Stimulated activated CD8-positive, alpha-beta memory T cell treated with anti-CD3 and anti-CD28 coated beads, Interleukin-7, amount 100 ng/mL, for 1 hour (primary cell): ENCODE measurements at places on chromosomes 7 and 10.

- DNase-seq, result no peak
These were observed 57.5 kb downstream of the COL17A1 start for GRCh38 chr10:104028146-104028545.

DNA sequence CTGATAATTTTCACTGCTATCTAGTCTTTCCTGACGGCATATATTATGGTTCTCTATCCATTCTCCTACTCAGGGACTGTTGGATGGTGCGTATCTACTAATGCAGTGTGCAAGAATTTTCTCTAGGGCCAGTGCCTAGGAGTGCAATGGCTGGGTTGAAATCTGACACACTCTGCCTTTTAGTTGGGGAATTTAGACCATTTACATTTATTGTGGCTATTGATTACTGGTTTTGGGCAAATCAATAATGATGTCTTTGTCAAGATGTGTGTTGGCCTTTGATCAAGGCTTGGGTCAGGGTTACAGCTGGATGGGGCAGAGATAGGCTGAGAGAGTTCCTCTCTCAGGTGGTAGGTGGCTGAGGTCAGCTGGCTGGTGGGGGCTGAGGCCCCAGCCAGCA lies 21.8 kb downstream of the NPTX2 start:
- DNase-seq, result no peak

GRCh38 chr7:78620920-78621319 lies 822.3 kb downstream of the PHTF2 start:
- no peak for DNase-seq

- DNase-seq, result no peak
These were observed 170.0 kb downstream of the PRKG1 start for GRCh38 chr10:51244309-51244708.

- DNase-seq, result no peak
These were observed 619.6 kb downstream of the ARL4A start for GRCh38 chr7:13307040-13307439.

DNA sequence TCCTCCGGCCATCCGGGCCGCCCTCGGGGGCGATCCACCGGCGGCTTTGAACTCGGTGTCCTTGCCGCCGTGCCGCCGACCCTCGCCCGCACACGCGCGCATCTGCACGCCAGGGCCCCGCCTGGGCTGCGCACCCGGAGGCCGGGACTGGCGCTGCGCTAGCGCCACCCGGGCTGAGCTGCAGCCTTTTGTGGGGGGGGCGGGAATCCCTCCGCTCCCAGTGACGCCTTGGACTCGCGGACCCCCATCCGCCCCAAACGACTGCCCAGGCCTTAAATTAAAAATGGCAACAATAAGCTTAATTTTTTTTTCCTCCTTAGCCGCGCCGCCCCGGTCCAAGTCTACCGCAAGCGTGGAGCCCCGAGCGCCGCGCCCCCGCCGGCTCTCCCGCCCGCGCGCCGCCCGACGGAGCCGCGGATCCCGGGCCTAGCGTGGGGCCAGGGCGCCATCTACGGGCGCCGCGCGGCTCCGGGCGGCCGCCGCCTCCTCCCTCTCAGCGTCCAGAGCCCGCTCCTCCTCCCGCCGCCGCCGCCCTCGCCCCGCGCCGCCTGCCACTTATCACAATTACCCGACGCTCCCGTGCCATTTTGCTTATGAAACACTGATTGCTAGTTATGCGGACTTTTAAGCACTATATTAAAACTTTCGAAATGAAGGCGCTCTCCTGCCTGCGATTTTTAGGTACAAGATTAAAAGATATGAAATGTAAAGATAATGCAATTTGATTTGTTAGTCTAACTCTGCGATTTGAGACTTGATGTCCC lies 7.5 kb upstream of the EBF3 start:
- DNase-seq, result no peak

DNA sequence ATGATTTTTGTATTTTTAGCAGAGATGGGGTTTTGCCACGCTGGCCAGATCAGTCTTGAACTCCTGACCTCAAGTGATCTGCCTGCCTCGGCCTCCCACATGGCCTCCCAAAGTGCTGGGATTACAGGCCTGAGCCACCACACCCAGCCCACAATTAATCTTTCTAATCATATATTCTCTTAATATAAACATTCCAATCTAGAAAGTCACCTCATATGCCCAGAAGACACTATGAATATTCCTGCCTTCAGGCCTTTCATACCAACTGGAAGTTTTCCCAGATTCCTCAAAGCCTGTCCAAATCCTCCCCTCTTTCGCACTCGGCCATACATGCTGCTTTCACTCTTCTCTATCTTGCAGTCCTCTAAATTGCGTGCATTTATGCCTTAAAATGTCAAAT lies 32.6 kb downstream of the PDZD8 start:
- no peak for DNase-seq

DNA sequence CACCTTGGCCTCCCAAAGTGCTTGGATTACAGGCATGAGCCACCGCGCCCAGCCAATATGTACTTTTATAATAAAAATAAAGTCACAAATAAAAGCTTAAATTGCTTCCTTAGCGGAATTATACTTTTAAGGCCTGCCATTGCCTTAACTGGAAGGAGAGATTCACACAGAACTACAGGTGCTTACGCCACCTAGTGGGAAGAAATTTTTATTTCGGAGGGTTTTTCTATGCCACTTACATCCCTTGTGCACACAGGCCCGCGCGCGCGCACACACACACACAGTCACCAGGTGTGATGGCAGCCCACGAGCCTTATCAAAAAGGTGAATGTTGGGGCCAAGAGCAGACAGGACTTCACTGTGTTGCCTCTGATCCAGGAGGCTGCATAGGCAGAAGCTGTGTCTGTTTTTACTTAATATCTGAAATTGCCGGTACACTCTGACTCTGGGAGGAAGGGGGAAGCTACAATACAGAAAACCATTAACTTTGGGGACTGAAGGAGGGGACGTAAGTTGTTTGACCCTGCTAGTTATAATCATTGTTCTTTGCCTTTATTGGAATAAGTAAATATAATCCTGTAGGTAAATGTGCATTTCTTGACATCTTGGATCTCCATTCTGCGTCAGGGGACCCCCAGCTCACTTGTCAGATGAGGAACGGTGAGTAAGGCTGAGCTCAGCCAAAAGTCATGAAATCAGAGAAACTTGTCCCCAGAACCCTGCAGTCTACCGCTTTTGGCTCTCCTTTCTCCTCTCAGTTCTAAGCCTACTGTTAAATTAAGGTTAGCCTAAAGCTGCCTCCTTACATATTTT lies 87.1 kb downstream of the SLC16A9 start:
- no peak for DNase-seq

- DNase-seq, result no peak
These were observed 309.0 kb downstream of the GPAM start for GRCh38 chr10:111874576-111874975.

GRCh38 chr10:79399223-79399831 lies 46.1 kb downstream of the ZCCHC24 start:
- DNase-seq, result no peak

DNA sequence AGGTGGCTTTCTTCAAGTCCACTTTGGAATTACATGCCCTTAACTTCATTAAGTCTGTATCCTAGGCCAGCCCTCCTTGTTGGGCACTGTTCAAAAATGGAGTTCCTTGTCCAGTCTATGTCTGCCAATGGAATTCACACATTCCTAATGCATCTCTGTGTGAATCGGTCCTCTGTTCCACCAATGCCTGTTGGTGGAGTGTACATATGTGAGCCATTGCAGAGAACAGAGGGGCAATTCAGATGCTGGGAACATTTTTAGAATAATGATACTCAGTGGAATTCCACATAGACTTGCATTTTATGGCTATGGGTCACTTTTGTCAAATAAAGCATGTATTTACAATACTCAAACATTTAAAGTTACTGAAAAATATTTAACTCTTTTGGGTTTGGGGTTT lies 108.3 kb downstream of the COL28A1 start:
- DNase-seq, result no peak

- no peak for DNase-seq
These were observed 4.5 kb downstream of the TNS3 start for GRCh38 chr7:47577321-47577919.

DNA sequence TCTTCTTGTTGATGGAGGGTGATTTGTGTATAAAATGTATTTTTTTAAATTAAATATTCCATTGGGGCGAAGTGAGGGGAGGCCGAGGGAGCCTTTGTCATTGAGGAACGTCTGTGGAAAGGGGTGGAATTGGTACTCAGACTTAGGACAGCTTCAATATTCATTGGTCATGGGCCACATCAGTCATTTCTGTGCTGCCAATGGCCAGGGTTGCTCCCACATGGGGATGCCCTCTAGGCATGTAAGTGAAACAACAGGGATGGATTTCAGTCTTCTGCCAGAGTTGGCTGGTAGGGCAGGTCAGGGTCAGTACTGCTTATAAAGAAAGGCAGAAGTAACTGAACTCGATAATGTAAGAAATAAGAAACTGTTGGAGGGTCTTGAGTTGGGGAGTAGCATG lies 47.2 kb downstream of the NEURL1 start:
- DNase-seq, result no peak

DNA sequence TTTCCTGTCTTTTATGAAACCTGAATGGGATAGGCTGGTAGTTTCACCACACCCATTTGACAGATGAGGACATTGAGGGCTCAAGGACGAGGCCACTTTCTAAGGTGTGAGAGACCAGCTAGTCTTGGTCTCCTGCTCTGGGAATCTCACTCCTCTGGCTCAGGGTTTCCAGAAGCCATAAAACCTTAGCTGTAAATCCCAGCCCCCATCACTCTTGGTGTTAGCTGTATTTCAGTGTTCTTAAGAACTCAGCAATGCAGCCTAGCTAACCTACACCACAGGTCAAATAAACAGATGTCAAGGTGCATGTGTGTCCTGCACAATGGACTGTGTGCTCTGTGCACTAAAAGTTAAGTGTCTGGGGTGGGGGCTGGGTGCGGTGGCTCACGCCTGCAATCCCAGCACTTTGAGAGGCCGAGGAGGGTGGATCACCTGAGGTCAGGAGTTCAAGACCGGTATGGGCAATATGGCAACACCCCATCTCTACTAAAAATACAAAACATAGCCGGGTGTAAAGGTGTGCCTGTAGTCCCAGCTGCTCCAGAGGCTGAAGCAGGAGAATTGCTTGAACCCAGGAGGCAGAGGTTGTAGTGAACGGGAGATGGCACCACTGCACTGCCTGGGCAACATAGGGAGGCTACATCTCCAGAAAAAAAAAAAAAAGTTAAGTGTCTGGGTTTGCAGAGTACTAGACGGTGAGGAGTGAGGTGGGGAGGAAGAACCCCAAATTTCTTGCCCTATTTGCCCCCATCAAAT lies 567 bp upstream of the EPO start:
- DNase-seq, result no peak

DNA sequence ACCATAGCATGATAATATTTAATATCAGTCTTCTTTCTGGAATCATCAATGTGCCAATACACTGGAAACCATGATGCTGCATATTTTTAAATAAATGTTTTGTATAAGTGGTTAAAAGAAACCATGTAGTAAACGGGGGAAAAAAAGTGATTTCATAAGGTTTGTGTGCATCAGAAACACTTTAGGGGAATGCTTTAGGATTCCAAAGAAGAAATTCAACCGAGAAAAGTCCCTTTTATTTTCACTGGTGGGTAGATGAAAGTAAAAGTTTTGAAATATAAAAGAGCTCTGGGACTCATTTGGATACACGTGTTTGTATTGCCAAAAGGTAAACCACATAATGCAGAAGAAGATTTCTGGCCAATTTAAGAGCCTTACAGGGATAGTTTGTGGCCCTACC lies 11.9 kb upstream of the MACC1 start:
- no peak for DNase-seq

DNA sequence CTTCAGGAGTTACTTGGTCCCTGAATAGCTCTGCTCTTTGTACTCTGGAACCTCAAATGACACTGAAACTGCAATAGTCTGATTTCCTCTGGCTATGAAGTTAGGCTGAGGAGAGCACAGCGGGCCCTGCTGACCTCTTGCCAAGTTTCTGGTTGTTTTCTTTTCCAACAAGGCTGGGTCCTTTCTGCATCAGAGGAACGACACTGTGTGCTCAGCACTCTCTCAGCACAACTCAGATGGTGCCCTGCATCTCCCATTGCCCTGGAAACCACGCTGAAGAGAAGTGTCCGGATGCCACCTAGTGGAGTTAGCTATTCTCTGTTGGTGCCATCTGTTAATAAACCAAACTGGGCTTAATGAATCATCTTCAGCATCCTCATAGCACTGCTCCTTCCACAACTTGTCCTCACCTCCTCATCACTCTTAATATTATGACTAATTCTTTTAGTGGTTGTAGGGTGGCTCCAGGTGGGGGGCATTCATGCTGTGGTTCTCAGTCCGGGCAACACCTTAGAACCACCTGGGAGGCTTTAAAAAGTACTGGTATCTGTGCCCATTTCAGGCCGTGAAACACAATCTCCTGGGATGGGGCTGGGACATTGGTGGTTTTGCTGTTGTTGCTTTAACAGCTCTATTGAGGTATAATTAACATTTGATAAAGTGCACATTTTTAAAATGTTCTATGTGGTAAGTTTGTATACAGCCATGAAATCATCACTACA lies 8.2 kb upstream of the EFCAB10 start:
- peak; percentile 15 for DNase-seq

DNA sequence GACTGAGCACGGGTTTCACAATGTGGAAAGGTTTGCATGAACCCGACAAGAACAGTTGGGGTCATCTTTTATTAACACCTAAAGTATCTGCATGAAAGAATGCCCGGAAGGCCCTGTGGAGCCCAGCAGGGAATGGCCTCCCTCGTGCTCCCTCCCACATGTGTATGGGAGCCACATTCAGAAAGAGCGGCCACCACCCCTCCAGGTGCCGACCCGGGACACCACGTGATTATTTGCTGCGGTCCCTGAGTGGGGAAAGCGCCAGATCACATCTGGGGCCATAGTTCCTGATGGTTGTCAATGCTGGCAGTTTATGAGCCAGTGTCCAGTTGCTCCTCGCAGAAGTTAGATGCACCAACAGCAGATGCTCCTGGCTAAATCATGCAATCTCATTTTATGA lies 571.4 kb downstream of the TCERG1L start:
- DNase-seq, result no peak

DNA sequence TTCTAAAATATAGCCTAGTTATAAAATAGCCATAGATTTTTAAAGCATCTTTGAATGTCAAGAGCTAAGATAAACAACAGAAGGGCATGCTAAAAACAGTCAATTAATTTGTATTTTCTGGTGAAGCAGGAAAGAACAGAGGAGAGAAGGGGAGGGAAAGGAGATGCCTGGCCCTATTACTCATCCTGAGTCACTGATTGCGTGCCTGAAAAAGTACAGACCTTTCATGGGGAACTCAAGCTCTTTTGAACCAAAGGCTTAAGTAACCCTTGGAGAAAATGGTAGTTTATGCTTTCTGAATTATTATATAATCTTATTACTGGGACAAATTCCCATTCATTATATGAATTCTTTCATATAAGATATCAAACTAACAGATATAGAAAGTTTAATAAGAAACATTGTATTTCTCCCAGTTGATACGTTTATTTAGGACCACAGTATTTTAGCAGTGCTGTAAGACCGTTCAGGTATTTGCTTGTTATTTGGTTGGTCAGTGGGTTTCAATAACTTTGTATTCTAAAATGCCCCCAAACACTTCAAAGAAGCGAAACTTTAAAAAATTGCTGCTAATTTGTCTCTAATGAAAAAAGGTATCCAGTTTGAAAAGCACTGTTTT lies 151.3 kb downstream of the HGF start:
- DNase-seq, result no peak
